Progenitor cell of endocrine pancreas (in vitro differentiated cells): ENCODE measurements at places on chromosomes 6 and 20. TPM values are rescaled to one million over a fixed set of nuclear protein-coding genes. Genes with fewer than 3 reads are reported as not detected.

Gene GRIK2
- 6.3 and 7.6 TPM in 2 replicates for total RNA-seq

- no peaks in the 10 kb centered on the region for H3K27me3 ChIP-seq
- DNase-seq, result no peak
- peaks cover 7% of the 10 kb centered on the region for H3K36me3 ChIP-seq
- H3K4me1 ChIP-seq, result peaks cover 27% of the 10 kb centered on the region
Observed at GRCh38 chr20:37990571-37991151, 42.6 kb downstream of the TTI1 start.

- no peak for DNase-seq
- H3K4me1 ChIP-seq, result peaks cover 2% of the 10 kb centered on the region
- peaks cover 52% of the 10 kb centered on the region for H3K27me3 ChIP-seq
- H3K36me3 ChIP-seq, result no peaks in the 10 kb centered on the region
- H3K4me3 ChIP-seq, result no peak overlapping the region
- H3K27ac ChIP-seq, result no peak overlapping the region
Observed at GRCh38 chr6:36834576-36835341, 4.5 kb downstream of the CPNE5 start.

GRCh38 chr20:38945012-38945411 is 17.1 kb upstream of the DHX35 start:
- no peak overlapping the region for H3K27ac ChIP-seq
- H3K4me1 ChIP-seq, result peaks cover 8% of the 10 kb centered on the region
- peaks cover 4% of the 10 kb centered on the region for H3K36me3 ChIP-seq
- H3K4me3 ChIP-seq, result no peak overlapping the region

GRCh38 chr6:159804504-159804903 is 4.4 kb downstream of the PNLDC1 start:
- no peak overlapping the region for H3K4me3 ChIP-seq
- H3K27ac ChIP-seq, result no peak overlapping the region

GRCh38 chr20:3813848-3814581 is 6.3 kb upstream of the AP5S1 start:
- H3K27me3 ChIP-seq, result peaks cover 11% of the 10 kb centered on the region
- no peak overlapping the region for H3K4me3 ChIP-seq
- H3K36me3 ChIP-seq, result no peaks in the 10 kb centered on the region
- DNase-seq, result no peak
- no peak overlapping the region for H3K27ac ChIP-seq
- H3K4me1 ChIP-seq, result peaks cover 2% of the 10 kb centered on the region

Gene SLC32A1
- total RNA-seq, result not detected in 2 replicates

DNA sequence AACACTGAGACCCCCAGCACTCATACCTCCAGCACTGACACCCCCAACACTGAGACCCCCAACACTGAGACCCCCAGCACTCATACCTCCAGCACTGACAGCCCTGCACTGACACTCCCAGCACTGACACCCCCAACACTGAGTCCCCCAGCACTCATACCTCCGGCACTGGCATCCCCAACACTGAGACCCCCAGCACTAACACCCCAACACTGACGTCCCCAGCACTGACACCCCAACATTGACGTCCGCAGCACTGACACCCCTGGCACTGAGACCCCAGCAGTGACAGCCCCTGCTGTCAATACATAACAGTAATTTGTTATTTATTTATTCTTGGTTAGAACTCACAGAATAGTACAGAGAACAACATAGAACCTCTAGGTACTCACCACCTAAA is 58.0 kb downstream of the ERMARD start:
- DNase-seq, result no peak
- H3K27me3 ChIP-seq, result no peaks in the 10 kb centered on the region
- peaks cover 64% of the 10 kb centered on the region for H3K4me1 ChIP-seq
- peaks cover 5% of the 10 kb centered on the region for H3K36me3 ChIP-seq
- no peak overlapping the region for H3K4me3 ChIP-seq

Gene SAMD5
- total RNA-seq, result 22.4 and 24.0 TPM in 2 replicates

Gene SLC22A7
- total RNA-seq, result not detected in 2 replicates

- no peak for DNase-seq
- H3K4me1 ChIP-seq, result no peaks in the 10 kb centered on the region
- no peaks in the 10 kb centered on the region for H3K27me3 ChIP-seq
- no peak overlapping the region for H3K4me3 ChIP-seq
- no peak overlapping the region for H3K27ac ChIP-seq
- H3K36me3 ChIP-seq, result no peaks in the 10 kb centered on the region
Observed at GRCh38 chr6:2651961-2652360, 98.8 kb downstream of the MYLK4 start.

Gene SOBP
- total RNA-seq, result 15.4 and 17.0 TPM in 2 replicates

Gene EYA2
- 0.53 and 0.73 TPM in 2 replicates for total RNA-seq

GRCh38 chr6:50990750-50991446 is 172.2 kb downstream of the TFAP2B start:
- H3K36me3 ChIP-seq, result no peaks in the 10 kb centered on the region
- H3K4me1 ChIP-seq, result no peaks in the 10 kb centered on the region
- DNase-seq, result no peak
- H3K27ac ChIP-seq, result no peak overlapping the region

DNA sequence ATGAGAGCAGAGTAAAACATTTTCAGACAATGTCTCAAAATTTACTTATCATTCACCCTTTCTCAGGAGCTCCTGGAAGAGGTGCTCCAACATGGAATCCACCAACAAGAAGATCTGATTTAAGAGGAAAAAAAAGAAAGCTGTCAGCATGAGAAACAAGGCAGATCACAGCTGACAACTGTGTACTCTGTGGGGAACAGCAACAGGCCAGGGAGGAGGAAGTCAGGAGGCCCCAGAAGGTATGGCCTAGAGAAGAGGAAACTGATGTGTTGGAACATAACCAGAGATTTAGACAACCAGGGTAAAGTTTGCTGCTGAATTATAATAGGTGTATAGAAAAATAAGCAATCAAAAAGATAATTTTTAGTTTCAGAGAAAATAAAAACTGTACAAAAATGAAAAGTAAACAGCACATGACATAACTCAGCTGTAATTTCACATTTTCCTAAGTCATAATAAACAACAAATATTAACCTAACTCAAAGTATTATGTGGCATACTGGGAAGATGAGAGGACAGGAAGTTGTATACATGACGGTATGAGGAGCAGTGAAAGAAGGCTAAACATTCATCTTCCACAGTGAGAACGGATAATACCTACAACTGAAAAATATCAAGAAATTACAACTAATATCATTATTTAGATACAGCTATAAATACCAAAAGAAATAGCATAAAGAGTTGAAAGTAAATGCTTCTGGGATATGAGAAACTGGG is 113.6 kb upstream of the EMILIN3 start:
- DNase-seq, result no peak
- H3K27me3 ChIP-seq, result no peaks in the 10 kb centered on the region
- peaks cover 18% of the 10 kb centered on the region for H3K4me1 ChIP-seq
- H3K36me3 ChIP-seq, result peaks cover 33% of the 10 kb centered on the region

GRCh38 chr6:43506171-43506570 is 4.0 kb downstream of the LRRC73 start:
- H3K27ac ChIP-seq, result no peak overlapping the region
- DNase-seq, result no peak
- peaks cover 20% of the 10 kb centered on the region for H3K27me3 ChIP-seq
- H3K4me1 ChIP-seq, result peaks cover 4% of the 10 kb centered on the region
- peaks cover 14% of the 10 kb centered on the region for H3K36me3 ChIP-seq
